ENCODE measurements at places on chromosomes 12 and 14. TPM values are rescaled to one million over a fixed set of nuclear protein-coding genes. Genes with fewer than 3 reads are reported as not detected.

GRCh38 chr14:68426661-68427549, 366.0 kb downstream of the ZFP36L1 start:
- DNase-seq, result no peak

DNA sequence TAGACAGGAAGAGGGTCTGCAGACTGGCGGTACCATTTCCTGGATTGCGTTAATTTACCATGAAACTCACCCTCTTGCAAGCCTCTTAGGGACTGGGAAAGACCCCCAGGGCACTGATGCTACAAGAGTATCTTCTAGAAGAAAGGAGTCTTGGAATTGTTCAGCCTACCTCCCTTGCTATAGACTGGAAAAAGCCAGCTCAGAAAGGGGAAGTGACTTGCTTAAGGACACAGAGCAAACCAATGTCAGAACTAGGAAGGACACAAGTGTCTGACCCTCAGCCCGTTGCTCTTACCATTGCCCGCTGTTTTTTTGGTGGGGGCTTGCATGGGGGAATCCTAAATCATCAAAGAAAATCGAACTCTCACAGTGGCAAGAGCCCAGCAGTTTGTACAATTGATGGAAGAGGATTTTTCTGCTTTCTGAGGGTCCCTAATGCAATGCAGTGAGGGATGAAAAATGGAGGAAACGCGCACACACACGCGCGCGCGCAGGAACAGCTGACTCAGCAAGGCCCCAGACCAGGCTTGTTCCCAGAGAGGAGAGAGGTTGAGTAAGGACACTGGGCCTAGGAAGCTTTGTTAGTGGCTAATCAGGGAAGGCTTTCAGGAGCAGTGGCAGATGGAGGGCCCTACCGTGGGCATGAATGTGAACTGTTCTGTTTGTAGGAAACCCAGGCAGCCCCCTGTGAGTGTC, 50.9 kb downstream of the RIN3 start:
- DNase-seq, result no peak

GRCh38 chr12:111202237-111202915, 166.5 kb downstream of the PHETA1 start:
- no peak for DNase-seq

The KRT6A gene
- 0.16 TPM for total RNA-seq

- DNase-seq, result no peak
Measured at GRCh38 chr12:117111821-117112595, 12.8 kb upstream of the TESC start.

- no peak for DNase-seq
Measured at GRCh38 chr14:103198131-103199105, 75.2 kb downstream of the TNFAIP2 start.

The SSTR1 gene
- 0.51 TPM for total RNA-seq

DNA sequence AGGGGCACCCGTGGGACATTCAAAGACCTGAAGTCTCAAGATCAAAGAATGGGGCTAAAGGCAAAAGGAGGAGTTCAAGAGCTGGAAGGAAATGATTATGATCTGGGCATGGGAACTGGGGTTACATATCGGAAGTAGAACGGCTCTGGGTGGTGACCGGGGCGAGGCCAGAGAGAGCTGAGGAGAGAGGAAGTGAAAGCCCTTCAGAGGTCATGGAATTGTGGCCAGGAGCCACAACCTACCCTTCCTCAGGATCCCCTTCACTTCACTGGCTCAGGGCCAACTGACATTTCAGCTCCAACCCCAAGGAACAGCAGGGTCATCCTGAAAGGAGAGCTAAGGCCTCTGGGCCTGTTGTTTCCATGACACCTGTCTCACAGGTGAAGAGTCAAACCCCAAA, 57.8 kb downstream of the GALNT16 start:
- no peak for DNase-seq

DNA sequence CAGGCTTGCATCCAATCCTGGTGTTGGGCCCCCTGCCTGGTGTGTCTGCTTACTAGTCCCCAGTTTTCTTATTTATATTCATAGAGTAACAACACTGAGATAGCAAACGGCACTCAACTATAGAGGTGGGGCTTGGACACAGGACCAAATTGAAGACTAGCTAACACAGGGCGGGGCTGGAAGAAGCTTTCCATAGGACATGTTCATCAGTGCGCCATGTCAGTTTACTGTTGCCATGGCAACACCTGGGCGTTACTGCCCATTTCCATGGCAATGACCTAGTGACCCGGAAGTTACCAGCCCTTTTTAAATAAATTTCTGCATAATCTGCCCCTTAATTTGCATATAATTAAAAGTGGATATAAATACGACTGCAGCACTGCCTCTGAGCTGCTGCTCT, 275.5 kb upstream of the TMEM132C start:
- no peak for DNase-seq

GRCh38 chr12:116662612-116663144, 75.2 kb downstream of the SPRING1 start:
- no peak for DNase-seq

DNA sequence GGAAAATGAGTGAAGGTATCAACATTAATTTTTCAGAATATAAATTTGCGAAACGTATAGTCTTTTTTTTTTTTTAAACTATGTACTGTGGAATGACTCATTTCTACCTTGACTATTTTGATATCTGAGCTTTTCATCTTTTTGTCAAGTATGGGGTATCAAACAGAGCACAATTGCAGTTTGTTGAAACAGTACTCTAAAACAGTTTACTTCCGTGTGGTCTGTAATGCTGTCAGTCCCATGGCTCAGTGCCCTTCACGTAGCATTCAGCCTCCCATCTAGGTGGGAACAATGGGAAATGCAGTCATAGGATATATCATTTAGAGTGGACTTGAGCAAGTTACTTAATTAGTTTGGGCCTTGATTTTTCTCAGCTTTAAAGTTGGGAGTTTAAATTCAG, 139.5 kb downstream of the ERC1 start:
- DNase-seq, result no peak

- no peak for DNase-seq
Measured at GRCh38 chr12:42469355-42470175, 120.0 kb downstream of the PRICKLE1 start.

DNA sequence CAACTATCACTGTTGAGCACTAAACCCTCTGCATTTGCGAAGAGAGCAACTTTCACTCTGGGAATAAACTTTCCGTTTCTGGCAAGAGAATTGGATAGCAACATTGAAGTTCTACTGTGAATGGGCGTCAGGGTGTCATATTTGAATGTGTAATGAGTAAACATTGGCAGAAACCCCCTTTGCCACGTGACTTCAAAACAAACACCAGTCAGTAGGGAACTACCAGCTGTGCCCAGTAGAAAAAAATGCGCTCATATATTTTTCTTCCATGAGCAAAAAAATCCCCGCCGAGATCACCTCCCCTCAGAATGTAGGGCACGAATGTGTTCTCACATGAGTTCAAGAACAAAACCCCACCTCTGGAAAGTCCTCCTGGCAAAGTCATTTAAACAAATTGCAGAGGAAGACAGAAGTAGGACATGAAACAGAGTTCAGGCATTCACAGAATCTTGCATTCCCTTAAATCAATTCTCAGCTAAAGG, 80.6 kb downstream of the BTG1 start:
- no peak for DNase-seq

GRCh38 chr12:104122298-104122697, 15.7 kb downstream of the NFYB start:
- no peak for DNase-seq

- DNase-seq, result peak; percentile 51
Measured at GRCh38 chr12:124481257-124481750, 86.1 kb downstream of the NCOR2 start.

The SLC10A1 gene
- total RNA-seq, result not detected

GRCh38 chr14:91998667-91999570, 40.9 kb downstream of the TRIP11 start:
- DNase-seq, result no peak

DNA sequence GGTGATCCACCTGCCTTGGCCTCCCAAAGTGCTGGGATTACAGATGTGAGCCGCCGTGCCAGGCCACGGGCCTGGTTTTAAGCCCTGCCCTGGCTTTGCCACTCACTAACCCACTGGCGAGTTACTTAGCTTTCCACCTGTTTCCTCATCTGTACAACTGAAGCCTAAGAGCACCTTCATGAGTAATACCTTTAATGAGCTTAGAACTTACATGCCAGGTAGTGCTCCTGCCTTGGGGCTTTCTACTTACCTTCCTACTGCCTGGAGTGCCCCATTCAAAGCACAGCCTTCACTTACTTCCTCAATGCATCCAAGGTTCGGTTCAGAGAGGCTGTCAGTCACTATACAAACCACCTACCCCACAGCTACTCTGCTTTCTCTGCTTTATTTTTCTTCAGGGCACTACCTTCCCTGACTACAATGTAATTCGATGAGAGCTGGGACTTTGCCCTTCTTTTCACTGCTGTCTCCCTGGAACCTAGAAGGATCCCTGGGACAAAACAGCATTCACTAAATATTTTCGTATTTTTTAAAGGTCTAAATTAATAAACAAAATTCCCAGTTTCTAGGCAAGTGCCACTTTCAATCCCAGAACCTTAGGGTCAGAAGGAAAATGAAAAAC, 13.8 kb downstream of the ZCCHC8 start:
- DNase-seq, result no peak

DNA sequence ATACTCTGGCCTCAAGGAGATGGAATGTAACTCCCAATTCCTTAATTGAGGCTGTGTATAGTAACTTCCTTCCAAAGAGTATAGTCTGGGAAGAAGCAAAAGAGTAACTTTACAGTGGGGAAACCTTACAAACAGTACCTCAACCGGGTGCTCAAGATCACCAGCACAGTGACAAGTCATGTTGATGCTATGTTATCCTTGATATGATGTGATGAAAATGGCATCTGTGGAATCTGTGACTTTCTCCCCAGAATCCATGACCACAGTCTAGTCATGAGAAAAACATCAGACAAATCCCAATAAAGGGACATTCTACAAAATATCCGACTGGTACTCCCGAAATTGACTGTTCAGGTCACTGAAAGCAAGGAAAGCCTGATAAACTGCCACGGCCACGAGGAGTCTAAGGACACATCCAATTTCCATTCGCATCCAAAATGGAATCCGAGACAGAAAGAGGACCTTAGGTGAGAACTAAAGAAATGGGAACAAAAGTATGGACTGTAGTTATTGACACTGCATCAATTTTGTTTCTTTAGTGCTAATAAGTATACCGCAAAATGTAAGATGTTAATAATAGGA, 97.3 kb upstream of the FRMD6 start:
- DNase-seq, result no peak

DNA sequence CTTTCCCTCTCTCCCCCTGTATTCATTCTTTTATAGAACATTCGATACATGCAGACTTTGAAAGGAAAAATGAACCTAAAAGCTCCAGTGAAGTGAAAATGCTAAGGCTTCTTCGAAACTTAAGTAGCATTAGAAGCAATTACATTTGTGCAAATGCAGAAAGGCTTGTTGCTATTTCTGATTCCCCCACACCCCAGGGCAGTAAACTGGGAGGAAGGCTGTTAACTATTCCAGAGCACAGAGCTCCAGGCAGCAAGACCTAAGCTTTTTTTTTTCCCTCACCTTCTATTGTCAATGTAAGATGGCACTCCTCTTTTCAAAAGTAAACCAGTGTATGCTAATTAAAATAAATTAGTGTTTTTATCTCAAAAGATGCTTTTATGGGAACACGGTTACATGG, 448.9 kb upstream of the TBX3 start:
- DNase-seq, result no peak

GRCh38 chr12:65121049-65121955, at the start of gene WIF1:
Gene WIF1 (minus strand): TSS chr12:65121305. CDS start chr12:65121191, 114 bp downstream.
- DNase-seq, result peak; percentile 72

The AQP2 gene
- total RNA-seq, result not detected

The RHEBL1 gene
- 0.41 TPM for total RNA-seq

GRCh38 chr12:8630131-8630530, 17.5 kb upstream of the AICDA start:
- DNase-seq, result no peak

The CCDC38 gene
- not detected for total RNA-seq

GRCh38 chr12:66036317-66036716, 94.2 kb downstream of the LLPH start:
- peak; percentile 57 for DNase-seq

DNA sequence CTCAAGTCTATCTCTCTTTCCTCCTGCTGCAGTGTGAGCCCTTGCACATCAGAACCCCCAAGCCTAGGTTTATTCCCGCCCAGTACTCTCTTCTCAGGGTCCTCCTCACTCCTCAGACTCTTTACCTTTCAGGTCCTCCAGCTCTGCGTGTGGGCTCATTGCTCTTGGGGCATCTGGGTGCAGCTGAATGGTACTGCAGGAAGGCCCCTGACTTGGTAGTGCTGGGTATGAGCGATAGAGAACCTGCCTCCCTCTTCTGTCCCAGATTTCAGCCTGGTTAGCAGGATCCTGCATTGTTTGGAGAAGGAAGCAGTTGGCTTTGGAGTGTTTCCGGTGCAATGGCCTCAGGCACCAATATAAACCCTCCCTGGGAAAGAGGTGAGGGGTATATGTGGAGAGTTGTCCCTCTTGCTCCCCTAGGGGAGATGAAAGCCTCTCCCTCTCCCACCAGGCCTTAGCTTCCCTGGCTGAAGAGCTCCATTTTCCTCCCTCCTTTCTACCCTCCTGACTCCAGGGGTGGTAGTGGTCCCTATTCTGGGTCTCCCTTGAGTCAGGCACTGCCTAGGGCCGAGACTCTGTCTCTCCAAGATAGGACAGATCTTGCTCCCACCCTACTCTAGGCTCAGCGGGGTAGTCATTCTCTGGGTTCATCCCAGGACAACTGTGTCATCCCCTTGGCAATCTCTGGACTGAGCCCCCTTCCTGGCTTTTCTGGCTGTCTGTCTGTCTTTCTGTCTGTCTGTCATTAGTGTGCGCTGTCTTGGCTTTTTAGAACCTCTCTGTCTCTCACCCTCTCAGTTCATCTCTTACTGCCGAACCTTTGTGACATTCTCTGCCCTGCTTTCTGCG, 3.8 kb downstream of the LRP1 start:
- DNase-seq, result no peak

DNA sequence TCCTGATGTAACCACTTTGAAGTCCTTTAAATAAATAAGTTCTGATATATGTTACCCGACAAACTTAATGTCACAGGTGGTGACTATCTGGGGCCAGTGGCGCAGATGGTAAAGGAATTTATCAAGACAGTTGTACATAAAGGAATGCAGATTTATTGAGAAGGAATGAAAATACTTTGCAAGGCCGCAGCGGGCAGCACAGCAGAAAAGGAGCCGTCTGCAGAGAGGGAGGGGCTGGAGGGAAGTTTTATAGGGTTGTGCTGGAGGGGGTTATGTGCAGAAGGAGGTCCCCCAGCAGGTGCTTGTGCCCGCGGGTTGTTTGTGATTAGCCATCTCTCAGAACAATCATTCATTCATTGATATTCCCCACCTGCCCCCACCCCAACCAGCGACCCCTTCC, 17.4 kb downstream of the GPRC5D start:
- DNase-seq, result no peak

The EEF1AKMT3 gene
- total RNA-seq, result 1.2 TPM

GRCh38 chr14:94685166-94685581, 73.0 kb downstream of the SERPINA3 start:
- no peak for DNase-seq

- no peak for DNase-seq
Measured at GRCh38 chr12:54147606-54148005, 41.2 kb downstream of the SMUG1 start.

DNA sequence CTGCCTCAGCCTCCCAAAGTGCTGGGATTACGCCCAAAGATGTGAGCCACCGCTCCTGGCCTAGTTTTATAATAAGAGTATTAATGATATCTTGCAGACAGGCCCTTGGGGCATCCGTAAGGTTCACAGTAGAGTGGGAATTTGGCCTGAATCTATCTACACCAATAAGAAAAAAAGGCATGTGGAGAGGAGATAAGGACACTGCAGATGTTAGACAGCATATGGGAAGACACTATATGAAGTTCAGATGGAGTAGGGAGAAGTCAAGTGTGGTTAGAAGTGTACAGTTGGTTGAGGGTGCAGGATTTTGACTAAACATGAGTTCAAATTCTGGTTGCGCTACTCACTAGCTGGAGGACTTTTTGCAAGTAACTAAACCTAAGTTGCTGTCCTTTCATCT, 8.5 kb upstream of the TTC8 start:
- no peak for DNase-seq

The FICD gene
- total RNA-seq, result 2.9 TPM

The ADCY4 gene
- total RNA-seq, result 27.3 TPM

Data from Right ventricle myocardium inferior (tissue), 1 donor.